Effector CD4-positive, alpha-beta T cell (primary cell): ENCODE measurements at places on chromosomes 6 and 20.

DNA sequence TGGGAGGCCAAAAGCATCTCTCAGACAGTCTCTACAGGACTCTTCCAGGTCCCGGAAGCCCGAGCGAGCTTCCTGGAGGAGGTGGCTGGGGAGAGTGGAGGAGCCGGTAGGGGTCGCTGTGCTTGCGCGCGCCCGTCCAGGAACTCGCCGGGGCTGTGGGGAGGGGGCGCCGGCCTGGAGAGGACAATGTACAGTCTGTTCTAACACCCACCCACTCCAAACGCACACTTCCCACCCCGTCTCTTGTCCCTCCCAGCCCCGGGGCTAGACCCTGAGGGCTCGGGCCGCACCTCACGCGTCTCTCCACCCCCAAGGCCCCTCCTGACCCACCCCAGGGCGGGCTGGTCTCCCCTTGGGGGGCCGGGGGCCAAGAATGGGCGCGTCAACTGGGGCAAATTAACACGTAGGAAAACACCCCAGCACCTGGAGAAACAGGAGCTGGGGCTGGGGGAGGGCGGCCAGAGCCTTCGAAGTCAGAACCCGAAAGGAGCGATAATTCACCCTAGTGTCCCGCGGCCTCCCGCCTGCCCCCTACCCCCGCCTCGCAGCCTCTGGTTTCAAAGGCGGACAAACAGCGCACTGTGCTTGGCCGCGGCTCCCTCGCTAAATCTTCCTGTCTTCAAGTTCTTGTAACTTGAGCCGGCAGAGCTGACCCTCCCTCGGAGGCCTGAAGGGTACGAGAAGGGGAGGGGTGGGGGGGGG lies 103.2 kb upstream of the FOXP4 start:
- no peak for DNase-seq

DNA sequence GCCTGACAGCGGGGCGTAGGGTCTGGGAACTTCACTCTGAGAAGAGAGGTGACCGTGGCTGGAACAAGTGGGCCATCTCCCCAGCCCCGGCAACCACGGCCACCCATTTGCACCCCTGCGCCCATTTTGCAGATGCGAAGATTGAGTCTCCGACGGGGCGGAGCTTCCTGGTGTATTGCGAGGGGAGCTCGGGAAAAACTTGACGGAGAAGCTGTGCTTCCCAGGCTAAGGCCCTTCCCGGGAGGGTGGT lies 653 bp downstream of the ZNF335 start:
- no peak for DNase-seq

- no peak for DNase-seq
Measured at GRCh38 chr20:682123-682522, 6.5 kb upstream of the SCRT2 start.

DNA sequence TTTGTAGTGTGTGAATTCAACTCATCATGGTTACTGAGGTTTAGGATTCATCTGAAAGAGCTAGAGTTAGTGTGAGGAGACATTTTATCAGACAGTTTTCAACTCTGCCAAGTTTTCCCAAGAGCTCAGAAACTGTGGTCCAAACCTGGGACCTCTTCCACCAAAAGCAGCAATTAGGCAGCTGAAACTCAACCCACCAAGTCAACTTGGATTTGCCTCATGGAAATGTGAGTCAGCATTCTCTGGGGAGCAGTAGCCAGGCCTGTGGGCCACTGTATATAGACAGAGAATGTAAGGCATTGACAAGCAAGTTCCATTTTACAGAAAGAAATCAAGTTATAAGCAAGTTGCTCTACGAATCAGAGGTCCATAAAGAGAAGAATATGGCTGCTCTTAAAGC lies 178.8 kb upstream of the HDDC2 start:
- DNase-seq: no peak
